Left forelimb (tissue), 1 donor: ENCODE measurements at places on chromosomes 2 and 18.

GRCh38 chr2:38935568-38936172 lies 46.0 kb downstream of the ARHGEF33 start:
- DNase-seq: no peak

GRCh38 chr2:20472569-20472968 lies 25.7 kb downstream of the RHOB start:
- peak; percentile 26 for DNase-seq

DNA sequence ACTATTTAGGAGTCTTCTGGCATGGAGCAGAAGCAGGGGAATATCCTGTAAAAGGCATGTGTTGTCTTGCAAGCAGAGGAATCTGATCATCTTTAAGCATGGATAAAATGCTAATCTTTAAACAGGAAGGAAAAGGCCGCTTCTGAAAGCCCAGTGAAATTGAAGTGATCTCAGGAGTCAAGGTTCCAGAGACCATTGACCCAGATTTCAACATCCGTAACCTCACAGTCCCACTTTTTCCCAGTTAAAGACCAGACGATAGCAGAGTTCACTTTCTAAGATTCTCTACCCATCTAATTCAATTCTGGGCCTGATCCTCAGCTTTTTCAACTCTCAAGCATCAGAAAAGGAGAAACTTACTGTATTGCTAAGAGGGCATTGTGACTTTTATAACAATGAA lies 332.2 kb upstream of the LRP1B start:
- DNase-seq: no peak

- DNase-seq: no peak
Observed at GRCh38 chr2:110777531-110778311, 45.3 kb downstream of the ACOXL start.

DNA sequence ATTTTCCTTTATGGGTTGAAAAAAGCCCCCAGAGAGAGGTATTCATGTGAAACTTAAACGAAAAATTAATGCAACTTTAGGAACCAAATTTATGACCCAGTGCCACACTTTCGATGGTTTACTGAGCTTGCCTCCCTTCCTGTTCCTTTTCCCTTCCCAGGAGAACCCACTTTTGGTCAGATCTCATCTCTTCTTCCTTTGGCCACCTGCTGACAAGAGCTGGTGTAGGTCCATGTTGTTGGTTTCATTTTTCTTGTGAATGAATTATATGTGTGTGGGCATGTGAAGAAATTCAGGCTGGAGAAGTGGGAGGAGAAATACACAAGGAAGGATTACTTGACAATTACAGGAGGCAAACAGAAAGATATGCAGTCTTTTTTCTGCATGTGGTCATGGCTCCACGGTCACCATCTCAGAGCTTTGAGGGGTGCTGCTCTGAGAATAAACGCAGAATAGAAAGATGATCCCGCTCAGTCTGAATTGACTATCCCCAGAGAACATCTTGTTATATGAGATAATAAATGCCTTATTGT lies 111.3 kb upstream of the TCF4 start:
- no peak for DNase-seq

DNA sequence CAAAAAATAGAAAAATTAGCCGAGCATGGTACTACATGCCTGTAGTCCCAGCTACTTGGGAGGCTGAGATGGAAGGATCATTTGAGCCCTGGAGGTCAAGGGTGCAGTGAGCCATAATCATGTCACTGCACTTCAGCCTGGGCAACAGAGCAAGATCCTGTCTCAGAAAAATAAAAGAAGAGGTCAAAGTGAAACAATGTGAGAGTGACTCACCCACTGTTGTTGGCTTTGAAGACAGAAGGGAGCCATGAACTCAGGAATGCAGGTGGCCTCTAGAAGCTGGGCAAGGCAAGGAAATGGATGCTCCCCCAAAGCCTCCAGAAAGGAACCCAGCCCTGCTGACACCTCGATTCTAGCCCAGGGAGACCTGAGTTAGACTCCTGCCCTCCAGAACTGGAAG lies 3.7 kb upstream of the TMEM214 start:
- no peak for DNase-seq

DNA sequence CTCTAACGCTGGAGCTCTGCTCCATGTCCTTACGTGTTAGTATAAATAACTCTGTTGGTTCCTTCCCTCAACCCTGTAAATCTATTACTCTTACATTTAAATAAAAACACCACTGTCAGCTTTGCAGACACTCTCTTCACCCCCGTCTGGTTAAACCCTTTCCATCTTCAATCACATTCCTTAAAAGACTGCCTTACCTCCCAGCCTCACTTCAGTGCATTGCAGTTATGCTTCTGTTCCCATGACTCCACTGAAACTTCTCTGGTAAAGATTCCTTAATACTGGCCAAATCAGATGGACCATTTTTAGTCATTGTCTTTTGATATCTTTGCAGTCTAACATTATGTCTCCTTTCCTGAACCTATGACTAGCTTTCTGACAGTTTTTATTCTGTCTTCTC lies 61.7 kb downstream of the EML4 start:
- DNase-seq: no peak

DNA sequence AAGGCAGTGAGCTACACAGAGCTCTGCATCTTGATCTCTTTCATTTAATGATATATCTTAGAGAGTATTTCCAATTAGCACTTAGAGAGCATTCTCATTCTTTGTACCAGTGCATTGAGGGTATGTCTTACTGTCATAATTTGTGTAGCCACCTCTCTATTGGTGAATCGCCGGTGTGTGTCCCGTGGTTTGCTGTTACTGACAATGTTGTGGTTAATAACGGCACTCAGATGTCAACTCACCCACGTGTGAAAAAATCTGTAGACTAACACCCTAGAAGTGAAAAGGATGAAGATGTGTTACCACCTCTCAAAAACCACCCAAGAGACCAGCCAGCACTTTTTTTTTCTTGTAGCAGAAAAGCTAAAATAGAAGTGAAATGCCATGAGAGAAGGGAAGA lies 37.1 kb downstream of the TEX51 start:
- no peak for DNase-seq

- peak; percentile 70 for DNase-seq
Observed at GRCh38 chr2:170530284-170530745, 184.8 kb upstream of the SP5 start.

DNA sequence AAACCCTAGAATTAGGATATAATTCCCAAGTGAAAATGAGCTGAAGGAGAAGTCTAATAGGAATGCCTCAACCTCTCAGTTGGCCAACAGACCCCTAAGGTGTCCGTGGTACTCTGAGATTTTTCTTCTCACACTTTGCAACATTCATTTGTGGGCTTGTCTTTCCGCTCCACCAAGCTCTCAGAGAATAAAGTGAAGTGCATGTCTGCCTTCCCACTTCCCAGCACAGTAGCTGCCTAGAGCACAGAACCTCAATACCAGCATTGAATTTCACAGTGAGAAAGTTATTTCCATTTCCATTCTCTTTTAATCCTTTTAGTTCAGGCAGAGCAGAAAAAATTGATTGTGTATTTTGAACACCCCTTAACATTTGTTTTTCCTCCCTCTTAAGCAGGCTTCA lies 451.8 kb downstream of the TGIF1 start:
- DNase-seq: no peak

- DNase-seq: no peak
Observed at GRCh38 chr2:181063696-181064095, 83.3 kb downstream of the UBE2E3 start.

- DNase-seq: peak; percentile 67
Observed at GRCh38 chr2:240459401-240460252, 24.2 kb downstream of the GPC1 start.

GRCh38 chr2:226136739-226137138 lies 662.9 kb downstream of the IRS1 start:
- no peak for DNase-seq

GRCh38 chr2:100731535-100731981 lies 88.4 kb upstream of the NPAS2 start:
- no peak for DNase-seq

- no peak for DNase-seq
Observed at GRCh38 chr2:11071939-11072338, 83.3 kb upstream of the SLC66A3 start.

DNA sequence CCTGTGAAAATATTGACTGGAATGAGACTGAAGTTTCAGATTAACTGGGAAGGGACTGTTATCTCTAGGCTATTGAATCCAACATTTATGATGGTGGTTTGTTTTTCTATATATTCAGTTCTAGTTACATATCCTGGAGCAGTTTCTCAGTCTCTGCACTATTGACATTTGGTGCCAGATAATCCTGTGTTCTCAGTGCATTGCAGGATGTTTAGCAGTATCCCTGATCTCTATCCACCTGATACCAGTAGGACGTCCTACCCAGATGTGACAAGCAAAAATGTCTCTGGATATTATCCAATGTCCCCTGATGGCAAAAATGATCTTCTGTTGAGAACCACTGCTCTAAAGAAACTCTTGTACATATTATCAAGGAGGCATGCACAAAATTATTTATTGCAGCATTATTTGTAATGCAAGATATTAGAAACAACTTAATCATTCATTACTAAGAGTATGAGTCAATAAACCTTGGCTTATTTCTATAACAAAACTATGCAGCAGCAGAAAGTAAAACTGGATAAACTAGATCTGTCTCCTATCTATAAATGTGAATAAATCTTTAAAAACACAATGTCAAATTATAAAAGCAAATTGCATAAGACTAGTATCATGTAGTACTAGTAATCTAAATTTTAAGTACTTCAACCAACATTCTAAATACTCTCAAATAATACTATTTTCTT lies 369.3 kb upstream of the RND3 start:
- no peak for DNase-seq

- DNase-seq: peak; percentile 92
Observed at GRCh38 chr2:240791821-240792628, 28.0 kb downstream of the KIF1A start.

DNA sequence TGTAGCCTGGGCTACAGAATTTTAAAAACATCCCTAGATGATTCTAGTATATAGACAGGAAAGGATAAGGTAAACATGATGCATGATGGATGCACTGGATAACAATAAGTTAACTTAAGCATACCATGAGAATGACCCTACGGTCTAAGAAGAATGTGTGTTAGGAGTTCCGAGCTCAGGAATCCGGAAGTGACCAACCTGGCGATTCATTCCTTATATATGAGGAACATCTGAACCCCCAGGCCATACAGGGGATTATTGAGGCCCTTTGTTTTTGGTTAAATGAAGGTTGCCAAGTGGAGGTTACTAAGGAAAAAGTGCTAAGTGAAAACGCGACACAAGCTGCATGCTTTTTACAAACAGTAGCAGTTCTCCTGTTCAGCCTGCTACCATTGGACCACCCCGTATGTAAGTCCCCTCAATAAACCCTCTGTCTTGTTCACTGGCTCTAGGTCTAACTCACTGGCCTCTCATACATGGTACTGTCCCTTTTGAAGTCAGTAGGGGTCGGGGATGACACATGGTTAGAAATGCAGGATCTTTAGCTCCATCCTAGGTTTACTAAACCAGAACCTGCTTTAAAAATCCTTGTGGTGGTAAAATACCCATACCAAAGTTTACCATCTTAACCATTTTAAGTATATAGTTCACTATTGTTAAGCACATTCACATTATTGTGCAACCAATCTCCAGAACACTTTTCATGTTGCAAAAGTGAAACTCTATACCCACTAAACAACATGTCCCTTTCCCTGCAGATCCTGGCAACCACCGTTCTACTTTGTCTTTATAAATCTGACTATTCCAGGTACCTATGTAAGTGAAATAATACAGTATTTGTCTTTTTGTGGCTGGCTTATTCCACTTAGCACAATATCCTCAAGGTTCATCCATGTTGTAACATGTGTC lies 111.0 kb upstream of the MAP4K3 start:
- DNase-seq: no peak
